ENCODE measurements at places on chromosomes 4 and X.

DNA sequence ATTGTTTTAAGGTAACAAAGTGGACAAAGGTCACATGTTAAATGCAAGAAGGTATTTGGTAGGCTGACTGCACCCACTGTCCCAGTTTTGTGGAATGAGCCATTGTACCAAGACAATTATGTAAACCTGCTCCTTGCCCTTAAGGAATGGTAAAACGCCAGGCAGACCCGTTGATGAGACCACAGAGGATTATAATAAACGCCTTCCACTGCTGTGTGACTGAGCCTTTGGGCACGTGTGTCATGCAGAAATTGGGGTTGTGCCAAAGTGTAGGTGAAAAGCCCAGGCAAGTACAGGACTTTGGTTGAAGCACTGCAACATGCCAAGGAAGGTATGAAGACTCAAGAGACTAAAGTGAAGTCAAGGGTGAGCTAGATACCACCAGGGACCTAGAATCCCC, 59.7 kb downstream of the LRRC66 start:
- DNase-seq = no peak

GRCh38 chr4:10456595-10457254, 501 bp downstream of the ZNF518B start:
- DNase-seq = no peak

GRCh38 chrX:99078301-99078700, 1331.8 kb downstream of the PCDH19 start:
- DNase-seq = no peak

- DNase-seq = no peak
Observed at GRCh38 chr4:168188754-168189153, 96.4 kb downstream of the ANXA10 start.

GRCh38 chr4:186192066-186192612, 772 bp downstream of the CYP4V2 start:
- no peak for DNase-seq

GRCh38 chr4:145557720-145558119, 61.5 kb upstream of the MMAA start:
- peak; percentile 35 for DNase-seq

DNA sequence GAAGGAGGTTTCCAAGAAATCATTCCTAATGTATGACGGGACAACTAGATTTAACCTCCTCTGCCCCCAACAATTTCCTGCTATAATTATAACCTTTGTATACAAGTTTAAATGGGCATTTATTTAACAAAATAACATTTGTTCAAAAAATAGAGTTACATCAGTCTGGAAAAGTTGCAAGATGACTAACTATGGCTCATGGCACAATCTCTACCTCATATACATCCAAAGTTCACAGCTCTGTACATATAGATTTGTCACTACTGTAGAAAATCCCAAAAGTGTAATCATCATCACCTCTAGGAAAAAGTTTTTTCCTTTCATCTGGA, 3.8 kb upstream of the RPS6KA3 start:
- DNase-seq = no peak

- no peak for DNase-seq
Observed at GRCh38 chr4:110850461-110851442, 227.9 kb upstream of the PITX2 start.

GRCh38 chr4:92952426-92952825, 648.7 kb downstream of the GRID2 start:
- DNase-seq = no peak

DNA sequence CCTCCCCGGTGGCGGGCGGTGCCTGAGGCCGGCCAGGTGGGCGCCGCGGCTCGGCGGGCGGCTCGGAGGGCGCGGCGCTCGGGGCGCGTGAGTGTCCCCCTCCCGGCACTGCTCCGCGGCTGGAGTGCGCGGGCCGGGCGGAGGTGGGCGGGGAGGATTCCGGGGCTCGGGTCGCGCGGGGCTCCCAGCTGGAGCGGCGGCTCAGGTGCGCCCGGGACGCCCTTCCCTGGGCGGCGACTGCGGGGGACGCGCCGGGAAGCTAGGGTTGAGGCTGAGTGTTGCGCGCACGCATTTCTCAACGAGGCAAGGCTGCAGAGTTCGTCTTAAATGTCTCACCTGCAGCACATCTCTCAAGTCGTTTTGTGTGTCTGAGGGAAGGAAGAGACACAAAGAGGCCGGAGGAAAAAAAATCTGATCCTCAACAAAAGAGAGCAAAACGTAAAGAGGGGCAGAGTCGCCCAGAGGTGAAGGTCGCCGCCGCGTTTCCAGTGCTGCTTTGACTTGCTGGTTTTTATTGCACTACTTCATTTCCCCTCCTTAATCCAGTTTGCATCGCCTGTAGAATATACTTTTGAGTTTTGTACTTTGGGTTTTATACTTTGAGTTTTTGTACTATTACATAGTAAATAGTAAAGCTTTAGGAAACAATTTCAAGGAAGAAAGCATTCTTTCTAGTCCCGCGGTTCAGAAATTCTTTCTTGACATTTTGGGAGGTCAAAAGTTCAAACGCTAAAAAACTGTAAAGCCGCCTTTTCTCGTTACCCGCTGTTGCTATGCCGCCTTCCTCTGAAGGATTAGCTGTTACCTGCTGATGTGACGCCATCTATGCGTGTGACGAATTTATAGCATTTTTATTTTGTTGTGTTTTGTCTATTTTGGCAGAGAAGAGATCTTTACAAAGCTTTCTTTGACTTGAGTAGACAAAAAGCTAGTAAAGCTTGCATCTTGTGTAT, 106.5 kb upstream of the STOX2 start:
- no peak for DNase-seq

DNA sequence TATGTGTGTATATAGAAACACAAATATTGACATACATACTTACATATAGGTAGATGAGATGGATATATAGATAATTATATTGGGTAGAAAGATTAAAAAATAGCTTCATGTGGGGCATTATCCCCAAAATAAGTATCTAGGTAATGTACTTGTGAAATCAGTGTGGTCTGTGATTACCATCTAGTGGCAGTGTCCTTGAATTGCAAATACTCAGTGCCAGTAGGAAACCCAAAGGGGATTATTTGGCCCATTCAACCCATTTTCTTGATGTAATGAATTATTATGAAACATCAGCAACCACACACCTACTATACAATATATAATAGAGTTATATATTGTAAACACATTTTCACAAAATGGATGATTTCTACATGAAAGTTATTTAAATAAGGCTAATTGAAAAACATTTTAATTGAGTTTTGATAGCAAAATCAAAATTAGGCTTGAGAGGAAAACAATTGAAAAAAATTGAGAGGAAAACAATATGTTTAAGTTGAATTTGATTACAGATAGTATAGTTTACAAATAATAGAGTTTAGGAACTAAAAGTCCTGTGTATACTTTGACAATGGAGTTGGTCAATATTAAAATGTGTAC, 389.4 kb downstream of the GALNTL6 start:
- DNase-seq = peak; percentile 2

- no peak for DNase-seq
Observed at GRCh38 chr4:22514001-22514400, 1.9 kb downstream of the ADGRA3 start.

- no peak for DNase-seq
Observed at GRCh38 chrX:74506317-74507115, 85.2 kb downstream of the SLC16A2 start.

DNA sequence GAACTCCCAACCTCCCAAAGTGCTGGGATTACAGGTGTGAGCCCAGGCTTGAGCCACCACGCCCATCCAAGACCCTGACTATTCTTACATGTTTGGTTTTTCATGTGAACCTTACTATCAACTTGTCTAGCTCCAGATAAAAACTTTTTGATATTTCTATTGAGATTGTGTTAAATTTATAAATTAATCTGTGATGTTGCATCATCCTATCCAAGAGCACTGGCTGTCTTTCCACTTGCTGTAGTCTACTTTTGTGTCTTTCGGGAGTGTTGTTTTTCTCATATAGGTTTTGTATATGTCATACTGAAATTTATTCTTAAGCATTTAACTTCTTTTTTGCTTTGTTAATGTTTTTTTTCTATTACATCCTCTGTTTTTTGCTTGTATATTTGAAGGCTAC, 34.6 kb downstream of the BRCC3 start:
- no peak for DNase-seq

DNA sequence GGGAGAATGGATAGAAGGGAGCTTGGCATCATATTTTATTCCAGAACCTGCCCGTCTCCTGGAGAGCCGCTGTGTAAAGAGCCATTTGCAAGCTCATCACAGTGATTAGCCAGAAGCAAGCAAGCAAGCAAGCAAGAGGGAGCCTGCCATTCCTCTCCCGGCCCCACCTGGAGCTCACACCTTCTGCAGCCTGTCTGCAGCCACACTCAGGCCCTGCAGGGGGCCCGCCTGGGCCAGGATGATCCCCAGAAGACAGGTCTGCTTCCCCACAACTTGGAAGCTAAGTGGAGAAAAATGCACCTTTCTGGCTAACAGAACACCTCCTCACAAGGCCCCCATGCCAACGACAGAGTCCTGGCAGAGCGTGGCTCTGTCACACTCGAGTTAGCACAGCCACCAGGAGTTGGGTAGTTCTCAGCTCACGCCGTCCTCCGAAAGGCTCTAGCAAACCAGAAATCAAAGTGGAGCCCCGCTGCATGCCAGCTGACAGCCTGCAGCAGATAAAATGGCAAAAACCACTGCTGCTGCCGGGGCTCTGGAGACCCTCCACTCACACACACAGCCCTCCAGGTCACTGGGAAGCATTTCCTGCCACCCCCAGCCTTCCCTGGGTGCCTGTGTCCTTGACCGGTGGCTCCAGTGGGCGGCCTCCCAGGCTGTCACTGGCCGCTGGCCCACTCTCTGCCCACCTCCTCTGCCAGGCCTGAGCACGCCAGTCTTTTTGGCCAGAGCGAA, 54.9 kb downstream of the DCTD start:
- no peak for DNase-seq

DNA sequence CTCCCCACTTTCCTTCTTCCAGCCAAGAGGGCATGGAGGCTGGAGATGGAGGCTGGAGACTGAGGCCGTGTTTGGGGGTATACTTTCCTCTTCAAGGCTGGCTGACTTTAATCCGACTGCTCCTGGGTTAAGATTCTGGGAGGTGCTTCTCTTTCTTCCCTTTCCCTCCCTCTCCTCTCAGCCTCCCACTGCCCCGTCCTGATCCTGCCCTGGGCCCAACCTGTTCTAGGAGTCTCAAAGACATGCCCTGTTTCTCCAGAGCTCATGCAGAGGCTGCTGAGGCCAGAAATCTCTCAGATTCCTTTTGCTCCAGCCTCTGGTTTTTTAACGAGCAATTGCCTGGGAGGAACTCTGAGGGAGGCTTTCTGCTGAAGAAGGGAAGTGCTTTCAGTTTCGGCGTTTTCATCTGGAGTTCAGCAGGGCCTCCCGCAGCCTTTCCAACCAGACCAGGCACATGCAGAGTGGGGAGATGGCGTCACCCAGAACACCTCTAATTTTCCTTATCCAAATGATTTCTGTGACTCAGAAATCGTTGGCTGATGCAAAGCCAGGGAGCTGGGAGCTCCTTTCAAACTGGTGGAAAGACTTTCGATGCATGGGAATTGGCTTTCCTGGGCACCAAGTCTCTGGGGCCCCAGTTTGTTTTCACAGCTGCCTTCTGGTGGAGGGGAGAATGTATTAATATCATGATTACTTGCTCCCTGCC, 34.5 kb upstream of the FAM9C start:
- DNase-seq = no peak

GRCh38 chrX:80792205-80792604, 17.5 kb downstream of the BRWD3 start:
- DNase-seq = no peak

- DNase-seq = no peak
Observed at GRCh38 chrX:2965965-2966364, 36.8 kb upstream of the ARSD start.

DNA sequence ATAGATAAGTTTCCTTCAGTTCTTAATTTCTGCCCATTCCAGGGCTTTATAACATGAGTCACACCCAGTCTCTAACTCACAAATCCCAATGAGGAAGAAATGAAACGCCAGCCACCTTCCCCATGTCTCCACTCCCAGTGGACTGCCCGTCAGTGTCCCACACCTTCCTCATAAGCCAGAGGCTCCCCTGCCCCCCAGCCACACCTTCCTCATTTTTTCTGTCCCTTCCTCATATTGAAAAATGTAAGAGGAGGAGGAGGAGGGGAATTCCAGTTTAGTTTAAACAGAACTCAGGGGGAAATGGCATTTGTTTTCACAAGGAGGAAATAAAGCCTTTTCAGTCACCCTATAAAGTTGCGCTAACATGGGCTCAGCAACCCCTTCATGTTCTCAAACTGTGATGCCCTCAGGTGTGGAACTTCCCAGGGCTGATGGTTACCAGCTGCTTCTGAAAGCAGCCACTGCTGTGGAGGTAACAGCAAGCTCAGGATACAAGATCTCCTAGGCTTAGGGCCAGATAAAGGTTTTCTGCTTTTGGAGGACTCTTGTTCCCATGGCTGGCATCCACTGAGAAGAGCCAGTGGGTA, 97.8 kb downstream of the PARM1 start:
- DNase-seq = no peak

GRCh38 chr4:24924309-24924781, 11.5 kb upstream of the CCDC149 start:
- DNase-seq = peak; percentile 86

- DNase-seq = no peak
Observed at GRCh38 chr4:62627141-62627540, 1427.0 kb downstream of the ADGRL3 start.

DNA sequence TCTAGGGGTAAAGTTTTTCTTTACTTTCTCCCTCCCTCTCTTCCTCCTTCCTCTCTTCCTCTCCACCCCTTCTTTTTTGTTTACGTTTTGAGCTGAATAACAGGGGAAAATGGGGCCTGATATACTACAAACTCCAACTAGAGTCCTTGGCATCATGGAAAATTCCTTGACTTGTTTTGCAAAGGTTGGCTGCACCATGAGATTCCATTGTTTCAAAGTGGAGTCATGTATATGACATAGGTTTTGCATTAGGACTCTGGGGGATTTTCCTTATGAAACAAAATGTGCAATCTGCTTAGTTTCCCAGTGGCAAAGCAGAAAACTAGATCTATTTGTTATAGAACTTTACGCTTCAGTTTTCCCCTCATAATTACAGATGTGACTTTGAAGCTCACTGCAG, 233.5 kb upstream of the PGRMC2 start:
- DNase-seq = no peak

GRCh38 chr4:82104578-82104977, 269.2 kb downstream of the HNRNPD start:
- DNase-seq = no peak

GRCh38 chr4:126701756-126702155, 931.0 kb upstream of the INTU start:
- no peak for DNase-seq

- no peak for DNase-seq
Observed at GRCh38 chr4:178280362-178280761, 838.1 kb upstream of the AGA start.

DNA sequence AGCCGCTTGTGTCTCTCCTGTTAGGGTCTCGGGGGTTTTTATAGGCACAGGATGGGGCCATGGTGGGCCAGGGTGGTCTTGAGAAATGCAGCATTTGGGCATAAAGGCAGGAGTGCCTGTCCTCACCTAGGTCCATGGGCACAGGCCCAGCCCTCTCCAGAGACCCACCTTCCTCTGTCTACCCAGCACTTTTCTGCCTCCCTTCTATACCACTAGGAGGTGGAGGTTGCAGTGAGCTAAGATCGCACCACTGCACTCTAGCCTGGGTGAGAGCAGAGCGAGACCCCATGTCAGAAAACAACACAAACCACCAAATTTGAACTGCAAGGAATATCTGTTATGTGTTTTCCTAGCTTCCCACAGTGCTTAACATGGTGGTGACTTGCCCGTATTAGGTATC, 38.0 kb downstream of the MOB1B start:
- DNase-seq = no peak

- peak; percentile 46 for DNase-seq
Observed at GRCh38 chr4:140256335-140256734, 102.4 kb upstream of the MAML3 start.

GRCh38 chr4:81049907-81050306, 19.4 kb downstream of the BMP3 start:
- no peak for DNase-seq

Measured in HS-27A (cell line).